H4 (cell line): ENCODE measurements at places on chromosomes 3 and 15.

GRCh38 chr3:134378384-134378783 is 4.1 kb upstream of the AMOTL2 start:
- DNase-seq, result no peak

- peak; percentile 34 for DNase-seq
Measured at GRCh38 chr3:99579246-99579645, 59.1 kb upstream of the COL8A1 start.

DNA sequence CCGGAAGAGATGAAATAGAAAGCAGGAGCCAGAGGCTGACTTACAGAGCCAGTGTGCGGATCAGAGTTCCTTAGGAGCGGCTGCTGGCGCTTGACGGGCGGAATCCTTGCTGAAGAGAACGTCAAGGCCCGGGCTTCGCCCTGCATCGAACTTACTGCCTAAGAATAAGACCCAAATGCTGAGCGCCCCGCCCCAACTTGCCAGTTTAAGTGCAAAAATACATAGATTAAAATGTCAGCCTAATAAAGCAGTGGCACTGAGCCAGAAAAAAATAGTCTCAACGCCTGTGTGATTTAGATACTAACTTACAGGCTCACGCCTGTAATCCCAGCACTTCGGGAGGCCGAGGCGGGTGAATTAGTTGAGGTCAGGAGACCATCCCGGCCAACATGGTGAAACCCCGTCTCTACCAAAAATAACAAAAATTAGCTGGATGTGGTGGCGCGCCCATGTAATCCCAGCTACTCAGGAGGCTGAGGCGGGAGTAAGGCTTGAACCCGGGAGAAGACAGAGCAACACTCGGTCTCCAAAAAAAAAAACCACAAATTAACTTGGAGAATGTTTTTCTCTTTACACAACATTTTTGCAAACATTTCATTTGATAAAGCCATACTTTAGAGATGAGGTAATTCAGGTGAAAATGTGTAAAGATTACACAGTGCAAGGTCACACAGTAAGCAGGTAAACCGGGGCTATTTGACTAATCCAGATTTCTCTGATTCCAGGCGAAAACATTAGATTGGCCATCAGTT is 1.2 kb upstream of the UBP1 start:
- DNase-seq, result no peak

GRCh38 chr15:75928680-75929608 is 25.3 kb downstream of the FBXO22 start:
- DNase-seq, result no peak

GRCh38 chr15:62599791-62600777 is 435.0 kb upstream of the C2CD4B start:
- DNase-seq, result no peak

GRCh38 chr15:65595960-65596359 is 15.0 kb downstream of the INTS14 start:
- DNase-seq, result no peak

- DNase-seq, result no peak
Measured at GRCh38 chr3:39917065-39917773, 107.8 kb downstream of the MYRIP start.

GRCh38 chr15:25903024-25903581 is 40.0 kb upstream of the ATP10A start:
- no peak for DNase-seq

GRCh38 chr3:26345613-26346012 is 277.0 kb upstream of the LRRC3B start:
- DNase-seq, result no peak

- no peak for DNase-seq
Measured at GRCh38 chr3:55854494-55854893, 367.4 kb upstream of the WNT5A start.

GRCh38 chr3:48157950-48158376 is 30.3 kb downstream of the CDC25A start:
- peak; percentile 26 for DNase-seq

- no peak for DNase-seq
Measured at GRCh38 chr15:69094124-69094921, 66.1 kb upstream of the GLCE start.

- no peak for DNase-seq
Measured at GRCh38 chr15:31173790-31174450, 72.4 kb upstream of the TRPM1 start.

DNA sequence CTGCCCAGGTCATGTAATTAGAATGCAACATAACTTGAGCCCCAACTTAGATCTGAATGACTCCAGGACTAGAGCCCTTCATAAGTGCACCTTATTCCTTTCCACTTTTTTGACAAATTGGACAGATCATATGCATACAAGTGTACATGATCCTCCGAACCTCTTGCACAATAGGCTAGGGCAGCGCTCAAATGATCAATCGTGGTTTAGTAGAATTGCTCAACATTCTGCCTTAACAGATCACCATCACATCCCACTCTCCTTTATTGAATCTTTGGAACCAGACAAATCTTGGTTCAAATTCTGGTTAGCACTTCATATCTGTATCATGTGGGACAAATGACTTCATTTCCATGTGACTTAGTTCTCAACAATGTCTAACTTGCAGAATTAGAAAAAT is 106.8 kb upstream of the CDIN1 start:
- no peak for DNase-seq

GRCh38 chr3:28050885-28051284 is 190.5 kb upstream of the CMC1 start:
- DNase-seq, result peak; percentile 3

DNA sequence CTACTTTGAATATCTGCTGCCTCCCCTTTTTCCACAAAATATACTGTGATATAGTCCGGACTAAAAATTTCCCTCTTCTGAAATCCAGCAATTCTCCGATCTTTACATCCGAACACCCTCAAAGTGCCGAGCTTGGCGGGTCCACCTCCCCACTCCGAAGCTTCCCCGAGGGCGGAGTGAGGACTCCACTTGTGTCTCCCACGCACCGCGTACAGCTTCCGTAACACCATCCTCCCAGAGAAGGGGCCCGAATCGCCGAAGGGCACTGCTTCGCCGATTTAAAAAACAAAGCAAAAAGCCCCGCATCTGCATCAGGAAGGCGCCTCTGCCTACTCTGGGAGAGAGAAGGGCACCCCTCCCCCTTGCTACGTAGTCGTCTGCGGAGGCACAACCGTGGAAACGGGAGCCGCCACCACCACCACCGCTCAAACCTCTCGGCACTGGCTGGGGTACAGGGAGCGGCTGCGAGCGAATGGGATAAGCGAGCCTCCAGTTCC is 551 bp downstream of the NCBP2 start:
- DNase-seq, result no peak

- DNase-seq, result no peak
Measured at GRCh38 chr3:128782282-128783146, 56.5 kb downstream of the RAB7A start.

DNA sequence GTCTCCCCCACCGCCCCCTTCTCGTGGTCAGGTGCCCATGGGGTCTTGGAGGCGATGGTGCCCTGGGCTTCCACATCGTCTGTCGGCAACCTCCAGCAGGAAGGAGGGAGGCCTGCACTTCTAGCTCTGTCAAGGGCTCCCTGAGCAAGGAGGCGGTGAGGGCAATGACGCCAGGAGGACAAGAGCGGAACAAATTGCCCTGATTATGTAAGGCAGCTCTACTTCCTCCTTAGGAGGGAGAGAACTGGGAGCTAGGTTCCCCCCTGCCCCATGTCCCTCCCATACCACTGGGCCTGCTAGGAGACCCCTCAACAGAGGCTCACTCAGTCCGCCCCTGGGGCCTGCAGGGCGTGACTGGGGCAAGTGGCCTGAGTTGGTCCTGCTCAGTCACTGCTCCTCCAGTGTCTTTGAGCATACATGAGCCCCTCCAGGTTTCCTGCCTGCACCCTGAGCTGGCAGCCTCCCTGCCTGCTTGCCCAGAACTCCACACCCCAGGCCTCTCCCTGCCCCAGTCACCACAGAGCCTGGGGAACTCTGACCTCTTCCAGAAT is 56.1 kb downstream of the CACNA2D2 start:
- no peak for DNase-seq

DNA sequence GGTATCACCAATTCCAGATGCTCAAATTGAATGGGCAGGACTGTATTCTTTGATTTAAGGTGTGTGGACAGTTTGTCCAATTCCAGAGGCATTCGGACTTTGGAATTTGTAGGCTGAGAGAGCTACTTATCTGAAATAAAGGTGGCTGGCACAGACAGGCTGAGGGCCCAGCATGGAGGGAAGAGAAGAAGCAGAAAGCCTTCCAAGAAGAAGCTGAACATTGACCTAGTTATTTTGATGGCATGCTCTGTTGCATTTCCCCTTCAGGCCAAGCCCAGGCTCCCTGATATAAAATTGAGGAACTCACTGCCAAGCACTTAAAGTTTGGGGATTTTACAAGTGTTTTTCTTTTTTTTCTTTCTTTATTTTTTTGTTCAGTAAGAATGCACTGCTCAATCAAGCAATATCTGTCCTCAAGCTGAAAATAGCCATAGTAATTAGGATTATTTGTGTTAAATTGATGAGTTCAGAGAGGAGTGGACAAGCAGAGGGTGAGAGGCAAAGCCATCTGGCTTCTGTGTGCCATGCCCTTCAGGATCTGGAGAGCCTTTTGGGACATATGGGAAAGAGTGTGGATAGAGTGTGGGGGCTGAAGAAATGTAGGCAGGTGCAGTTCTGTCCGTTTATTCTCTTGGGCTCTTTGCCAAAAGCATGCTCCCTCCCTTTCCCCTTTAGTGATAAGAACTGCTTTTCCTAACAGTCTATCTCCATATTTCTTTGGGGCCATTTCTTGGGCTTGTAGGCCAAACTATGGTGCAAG is 148.9 kb downstream of the OXSM start:
- no peak for DNase-seq

- no peak for DNase-seq
Measured at GRCh38 chr3:70608434-70608833, 296.0 kb upstream of the MDFIC2 start.

- DNase-seq, result no peak
Measured at GRCh38 chr3:70393881-70394612, 81.6 kb upstream of the MDFIC2 start.

DNA sequence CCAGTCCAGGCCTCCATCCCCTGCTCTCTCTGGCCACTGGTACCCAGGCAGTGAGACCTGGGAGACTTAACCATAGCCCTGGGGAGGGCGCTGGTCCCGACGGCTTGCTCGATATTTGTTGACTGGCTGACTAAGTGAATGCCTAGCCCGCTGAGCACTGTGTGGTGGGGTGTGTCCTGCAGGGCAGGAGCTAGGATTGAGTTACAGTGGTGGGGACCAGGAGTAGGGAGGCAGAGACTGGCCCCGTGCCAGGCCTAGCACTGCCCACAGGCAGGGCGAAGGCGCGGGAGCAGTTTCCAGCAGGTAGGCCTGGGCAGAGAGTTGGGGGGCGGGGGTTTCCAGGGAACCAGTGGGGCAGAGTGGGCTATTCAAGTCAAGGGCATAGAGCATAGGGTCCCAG is at the start of gene VILL:
Gene VILL (plus strand): TSS at position 260 of the 400 bp plus-strand sequence. CDS start 2,887 bp downstream, outside the sequence.
- no peak for DNase-seq

GRCh38 chr15:62840526-62841268 is 201.8 kb upstream of the TPM1 start:
- no peak for DNase-seq

DNA sequence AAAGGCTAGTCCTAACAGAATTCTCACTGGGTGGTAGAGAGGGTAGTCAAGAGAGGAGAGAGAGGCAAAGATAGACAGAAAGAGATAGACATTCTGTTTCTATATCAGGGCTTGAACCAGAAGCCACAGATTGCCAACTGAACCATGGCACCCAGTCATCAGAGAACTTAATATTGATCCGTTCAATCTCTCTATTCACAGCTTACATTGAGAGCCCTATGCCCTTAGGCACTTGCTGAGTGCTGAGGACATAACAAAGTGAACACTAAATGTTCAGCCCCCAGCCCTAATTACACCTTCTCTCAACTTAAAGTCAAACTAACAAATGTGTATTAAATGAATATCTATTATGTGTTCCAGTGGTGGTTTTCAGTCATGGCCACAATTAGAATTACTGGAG is 124.1 kb downstream of the FILIP1L start:
- DNase-seq, result no peak

DNA sequence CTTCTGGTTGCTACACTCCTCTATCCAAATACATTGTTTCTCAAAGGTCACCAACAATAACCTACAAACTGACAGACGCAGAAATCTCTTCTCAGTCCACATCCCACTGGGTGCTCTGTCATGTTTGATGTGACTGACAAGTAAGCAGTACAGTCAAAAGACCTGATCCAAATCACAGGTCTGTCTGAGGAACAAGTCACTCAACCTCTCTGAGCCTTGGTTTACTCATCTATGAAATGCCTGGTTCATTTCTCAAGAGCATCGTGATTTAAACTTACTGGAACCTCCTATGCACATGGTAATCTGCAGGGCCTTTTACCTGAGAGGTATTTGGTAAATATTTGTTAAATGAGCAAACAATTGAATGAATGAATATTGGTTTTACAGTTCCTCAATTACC is 5.5 kb downstream of the LRRC31 start:
- DNase-seq, result no peak

GRCh38 chr15:69734699-69735098 is 282.1 kb downstream of the RPLP1 start:
- DNase-seq, result no peak

- DNase-seq, result peak; percentile 94
Measured at GRCh38 chr15:98823012-98823458, 174.7 kb downstream of the IGF1R start.

DNA sequence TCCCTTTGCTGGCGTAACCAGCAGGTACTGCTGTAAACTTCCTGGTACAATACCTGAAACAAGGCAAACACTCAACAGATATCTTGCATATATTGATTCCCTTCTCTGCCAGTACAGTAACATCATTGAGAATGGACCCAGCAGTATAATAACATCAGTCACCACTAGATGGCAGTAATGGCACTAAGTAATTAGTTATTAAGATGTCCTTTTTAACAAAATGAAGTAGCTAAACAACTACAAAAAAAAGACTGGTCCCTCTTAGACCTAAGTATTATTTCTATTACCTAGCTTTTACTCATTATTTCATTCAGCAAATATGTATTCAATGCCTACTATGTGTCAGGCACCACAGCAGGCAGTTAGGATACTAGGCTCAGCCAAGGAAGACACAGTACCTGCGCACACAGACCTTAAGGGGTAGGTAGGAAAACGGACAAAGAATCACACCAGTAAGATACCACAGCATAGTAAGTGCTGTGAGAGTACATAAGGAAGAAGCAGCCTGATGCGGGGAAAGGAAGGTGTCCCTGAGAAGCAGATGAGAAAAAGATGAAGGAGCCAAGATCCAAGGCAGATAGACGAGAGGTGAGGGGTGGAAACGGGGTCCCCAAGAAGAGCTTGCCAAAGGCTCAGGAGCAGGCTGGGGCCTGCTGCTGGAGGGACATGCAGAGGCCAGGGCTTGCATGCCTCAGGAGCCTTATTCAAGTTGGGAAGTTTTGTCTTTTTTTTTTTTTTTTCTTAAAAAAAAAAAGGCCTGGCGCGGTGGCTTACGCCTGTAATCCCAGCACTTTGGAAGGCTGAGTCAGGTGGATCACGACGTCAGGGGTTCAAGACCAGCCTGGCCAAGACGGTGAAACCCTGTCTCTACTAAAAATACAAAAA is 102.7 kb upstream of the CHD2 start:
- DNase-seq, result peak; percentile 71

GRCh38 chr3:10244009-10244408 is 4.2 kb upstream of the TATDN2 start:
- DNase-seq, result no peak
